ENCODE measurements at places on chromosomes 5 and 9. TPM values are rescaled to one million over a fixed set of nuclear protein-coding genes. Genes with fewer than 3 reads are reported as not detected.

NKD2 gene
- total RNA-seq = 64.4 TPM

ANKRD20A1 gene
- 1.5 TPM for total RNA-seq

GRCh38 chr9:69421908-69422801 is 97.1 kb downstream of the ENTREP1 start:
- H3K4me1 ChIP-seq = no peaks in the 10 kb centered on the region
- H3K4me3 ChIP-seq = no peak overlapping the region
- no peak overlapping the region for H3K27ac ChIP-seq
- no peaks in the 10 kb centered on the region for H3K36me3 ChIP-seq
- no peaks in the 10 kb centered on the region for H3K27me3 ChIP-seq

- H3K4me3 ChIP-seq = no peak overlapping the region
- DNase-seq = no peak
- H3K27ac ChIP-seq = no peak overlapping the region
- H3K27me3 ChIP-seq = no peaks in the 10 kb centered on the region
- H3K36me3 ChIP-seq = no peaks in the 10 kb centered on the region
Measured at GRCh38 chr9:27303219-27303618, 6.3 kb upstream of the EQTN start.

GRCh38 chr9:112861638-112862555 is 28.8 kb downstream of the SLC46A2 start:
- H3K36me3 ChIP-seq = no peaks in the 10 kb centered on the region
- H3K4me3 ChIP-seq = peak overlapping the region; percentile 1
- peak; percentile 72 for DNase-seq

GRCh38 chr5:67381236-67381880 is 184.8 kb upstream of the CD180 start:
- DNase-seq = no peak
- no peaks in the 10 kb centered on the region for H3K36me3 ChIP-seq
- no peaks in the 10 kb centered on the region for H3K4me1 ChIP-seq
- no peak overlapping the region for H3K27ac ChIP-seq
- H3K4me3 ChIP-seq = no peak overlapping the region
- no peaks in the 10 kb centered on the region for H3K27me3 ChIP-seq

DNA sequence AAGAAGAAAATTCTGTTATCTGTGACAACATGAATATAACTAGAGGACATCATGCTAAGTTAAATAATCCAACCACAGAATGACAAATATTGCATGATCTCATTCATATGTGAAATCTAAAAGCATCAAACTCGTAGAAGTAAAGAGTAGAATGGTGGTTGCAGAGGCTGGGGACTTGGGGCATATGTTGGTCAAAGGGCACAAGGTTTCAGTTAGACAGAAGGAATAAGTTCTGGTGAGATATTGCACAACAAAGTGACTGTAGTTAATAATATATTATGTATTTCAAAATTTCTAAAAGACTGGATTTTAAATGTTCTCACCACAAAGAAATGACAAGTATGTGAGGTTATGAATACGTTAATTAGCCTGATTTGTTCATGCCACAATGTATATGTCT is 24.8 kb downstream of the GRIA1 start:
- no peak overlapping the region for H3K27ac ChIP-seq
- no peaks in the 10 kb centered on the region for H3K4me1 ChIP-seq
- no peak overlapping the region for H3K4me3 ChIP-seq
- H3K27me3 ChIP-seq = no peaks in the 10 kb centered on the region
- DNase-seq = no peak

GRCh38 chr5:31916327-31916726 is 257.8 kb downstream of the GOLPH3 start:
- H3K36me3 ChIP-seq = no peaks in the 10 kb centered on the region
- H3K27ac ChIP-seq = no peak overlapping the region
- no peak for DNase-seq
- no peaks in the 10 kb centered on the region for H3K27me3 ChIP-seq
- H3K4me1 ChIP-seq = no peaks in the 10 kb centered on the region

DNA sequence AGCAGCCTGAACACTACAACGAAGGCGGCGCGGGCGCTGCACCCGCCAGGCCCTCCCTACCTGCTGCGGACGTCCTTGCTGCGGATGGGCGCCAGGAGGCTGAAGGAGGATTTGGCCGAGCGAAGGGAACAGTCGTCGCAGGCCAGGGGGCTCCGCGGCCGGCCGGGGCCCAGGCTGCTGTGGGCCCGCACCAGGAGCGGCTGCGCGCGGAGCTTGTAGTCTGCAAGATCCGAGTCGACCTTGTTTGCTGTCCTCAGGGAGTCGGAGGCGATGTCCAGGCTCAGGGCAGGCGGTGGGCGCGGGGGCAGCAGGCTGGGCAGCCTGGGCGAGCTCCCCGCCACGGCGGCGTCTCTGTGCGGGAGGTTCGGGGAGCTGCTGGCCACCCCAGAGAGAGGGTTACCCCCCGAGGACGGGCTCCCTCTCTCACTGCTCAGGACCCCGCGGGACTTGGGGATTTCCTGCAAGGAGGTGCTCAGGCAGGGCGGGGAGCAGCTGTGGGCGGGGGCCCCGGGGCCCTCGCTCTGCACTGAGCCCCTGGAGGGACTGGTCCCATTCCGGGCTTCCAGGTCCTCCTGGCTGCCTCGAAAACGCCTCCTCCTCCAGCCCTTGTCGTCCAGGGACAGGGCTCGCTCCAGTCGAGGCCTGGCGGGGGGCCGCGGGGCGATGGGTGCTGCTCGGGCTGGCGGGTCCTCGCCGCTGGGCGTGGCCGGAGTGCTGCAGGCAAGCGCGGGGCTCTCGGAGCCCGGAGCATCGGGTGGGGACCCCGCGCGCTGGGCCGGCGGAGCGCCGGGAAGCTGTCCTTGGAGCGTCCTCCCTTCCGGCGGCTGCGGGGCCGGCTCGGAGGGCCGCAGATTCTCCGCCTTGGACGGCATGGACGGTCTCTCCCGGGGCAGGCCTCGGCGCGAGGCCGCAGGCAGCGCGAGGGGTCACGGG is 831 bp downstream of the INPP5E start:
- H3K4me3 ChIP-seq = peak overlapping the region; percentile 69
- H3K27ac ChIP-seq = peak overlapping the region; percentile 70
- H3K4me1 ChIP-seq = peaks cover 21% of the 10 kb centered on the region
- peak; percentile 77 for DNase-seq

GRCh38 chr9:125648294-125648693 is 58.7 kb downstream of the MAPKAP1 start:
- H3K4me1 ChIP-seq = peaks cover 22% of the 10 kb centered on the region
- no peak for DNase-seq
- H3K27me3 ChIP-seq = no peaks in the 10 kb centered on the region
- H3K36me3 ChIP-seq = no peaks in the 10 kb centered on the region
- H3K27ac ChIP-seq = no peak overlapping the region
- H3K4me3 ChIP-seq = no peak overlapping the region

DNA sequence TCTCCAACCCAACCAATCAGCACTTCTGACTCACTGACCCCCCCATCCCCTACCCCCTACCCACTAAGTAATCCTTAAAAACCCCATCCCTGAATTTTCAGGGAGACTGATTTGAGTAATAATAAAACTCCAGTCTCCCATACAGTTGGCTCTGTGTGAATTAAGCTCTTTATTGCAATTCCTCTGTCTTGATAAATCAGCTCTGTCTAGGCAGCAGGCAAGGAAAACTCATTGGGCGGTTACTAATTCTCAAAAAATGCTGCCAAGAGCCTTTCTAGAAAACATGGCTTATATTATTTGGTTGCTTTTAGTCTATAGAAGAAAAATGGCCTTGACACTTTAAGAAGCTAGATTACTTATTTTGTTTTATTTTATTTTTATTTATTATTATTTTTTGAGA is 131.7 kb downstream of the SUSD1 start:
- H3K4me3 ChIP-seq = no peak overlapping the region
- no peaks in the 10 kb centered on the region for H3K27me3 ChIP-seq
- no peaks in the 10 kb centered on the region for H3K4me1 ChIP-seq

DNA sequence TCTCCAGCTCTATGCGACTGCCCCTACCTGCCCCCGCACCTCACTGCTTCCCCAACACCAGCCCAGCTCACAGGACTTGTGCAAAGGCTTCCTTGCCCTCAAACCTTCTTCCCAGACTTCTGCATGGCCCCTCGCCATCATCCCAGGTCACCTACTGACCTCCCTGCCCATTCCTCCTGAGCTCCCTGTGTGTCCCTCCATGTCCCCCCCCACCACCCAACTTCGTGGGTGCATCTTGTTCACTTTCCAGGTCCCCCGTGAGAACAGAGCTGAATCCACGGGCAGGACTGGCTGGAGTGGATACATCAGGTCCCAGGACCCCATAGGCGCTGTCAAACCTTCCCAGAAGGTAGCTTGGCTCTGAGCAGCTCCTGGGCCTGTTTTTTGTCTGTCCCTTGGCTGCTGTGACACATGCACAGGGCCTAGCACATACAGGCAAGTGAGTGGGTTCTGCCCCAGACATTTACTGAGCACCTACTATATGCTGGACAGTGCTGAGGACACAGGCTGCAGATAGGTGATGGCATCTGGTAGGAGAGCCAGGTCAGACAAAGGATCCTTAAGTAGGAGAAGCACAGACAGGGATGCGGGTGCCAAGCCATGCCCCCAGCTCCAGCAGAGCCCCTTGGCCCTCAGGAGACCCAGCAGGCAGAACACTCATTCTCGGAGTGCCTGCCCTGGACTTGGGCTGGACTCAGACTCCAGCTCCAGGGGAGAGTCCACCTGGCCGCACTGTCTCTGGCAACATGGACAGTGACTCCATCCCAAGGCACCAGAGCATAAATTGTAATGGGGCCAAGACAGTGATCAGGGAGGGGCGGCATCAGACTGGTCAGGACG is 15.0 kb downstream of the NINJ1 start:
- no peak overlapping the region for H3K4me3 ChIP-seq
- peaks cover 22% of the 10 kb centered on the region for H3K4me1 ChIP-seq
- peak overlapping the region; percentile 36 for H3K27ac ChIP-seq
- H3K36me3 ChIP-seq = peaks cover 12% of the 10 kb centered on the region
- DNase-seq = peak; percentile 47

DNA sequence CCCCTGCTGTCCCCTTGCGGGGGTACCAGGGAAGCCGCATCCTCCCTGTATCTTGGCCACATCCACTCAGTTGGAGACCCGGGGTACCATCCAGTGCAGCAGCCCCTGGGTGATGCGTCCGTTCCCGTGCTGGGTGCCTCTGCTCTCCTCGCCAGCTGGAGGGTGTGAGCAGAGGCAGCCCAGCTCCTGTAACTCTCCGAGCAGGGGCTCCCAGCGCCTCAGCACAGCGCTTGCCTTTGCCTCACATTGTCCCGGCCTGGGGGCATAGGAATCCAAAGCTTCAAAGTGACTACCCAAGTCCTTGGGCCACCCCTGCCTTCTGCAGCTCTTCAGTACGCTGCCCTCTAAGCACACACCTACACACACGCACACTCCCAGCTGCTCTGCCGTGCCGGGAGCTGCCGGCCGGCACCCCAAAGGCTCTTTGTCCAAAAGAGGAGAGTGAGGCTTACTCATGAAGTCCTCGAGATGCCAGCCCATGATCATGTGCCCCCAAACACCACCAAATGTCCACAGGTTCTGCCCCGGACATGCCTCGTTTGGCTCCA is 733 bp downstream of the ANGPTL2 start:
- H3K4me3 ChIP-seq = peak overlapping the region; percentile 62
- H3K27ac ChIP-seq = peak overlapping the region; percentile 84
- peaks cover 17% of the 10 kb centered on the region for H3K4me1 ChIP-seq
- H3K27me3 ChIP-seq = no peaks in the 10 kb centered on the region
- DNase-seq = no peak

- H3K4me3 ChIP-seq = no peak overlapping the region
- H3K27me3 ChIP-seq = no peaks in the 10 kb centered on the region
- no peak for DNase-seq
- no peaks in the 10 kb centered on the region for H3K36me3 ChIP-seq
Measured at GRCh38 chr5:39156082-39156481, 63.3 kb downstream of the FYB1 start.

DNA sequence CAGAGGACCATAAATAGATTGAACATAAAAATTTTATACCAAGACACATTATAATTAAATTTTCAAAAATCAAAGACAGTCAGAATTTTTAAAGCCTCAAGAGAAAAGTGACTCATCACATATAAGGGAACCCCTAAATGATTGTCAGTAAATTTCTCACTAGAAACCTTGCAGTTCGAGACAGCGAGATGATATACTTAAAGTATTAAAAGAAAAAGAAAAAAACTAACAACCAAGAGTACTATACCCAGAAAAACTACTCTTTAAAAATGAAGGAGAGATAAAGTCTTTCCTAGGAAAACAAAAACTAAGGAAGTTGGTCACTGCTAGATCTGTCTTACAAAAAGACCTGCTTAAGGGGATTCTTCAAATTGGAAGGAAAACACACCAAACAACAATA is 251.4 kb upstream of the MSX2 start:
- no peaks in the 10 kb centered on the region for H3K36me3 ChIP-seq
- H3K27me3 ChIP-seq = no peaks in the 10 kb centered on the region
- DNase-seq = no peak
- no peak overlapping the region for H3K4me3 ChIP-seq
- H3K27ac ChIP-seq = no peak overlapping the region

GRCh38 chr5:141822144-141822543 is 56.1 kb downstream of the PCDH1 start:
- H3K36me3 ChIP-seq = no peaks in the 10 kb centered on the region
- H3K4me3 ChIP-seq = no peak overlapping the region
- H3K4me1 ChIP-seq = peaks cover 8% of the 10 kb centered on the region
- DNase-seq = no peak
- H3K27ac ChIP-seq = peak overlapping the region; percentile 70

DNA sequence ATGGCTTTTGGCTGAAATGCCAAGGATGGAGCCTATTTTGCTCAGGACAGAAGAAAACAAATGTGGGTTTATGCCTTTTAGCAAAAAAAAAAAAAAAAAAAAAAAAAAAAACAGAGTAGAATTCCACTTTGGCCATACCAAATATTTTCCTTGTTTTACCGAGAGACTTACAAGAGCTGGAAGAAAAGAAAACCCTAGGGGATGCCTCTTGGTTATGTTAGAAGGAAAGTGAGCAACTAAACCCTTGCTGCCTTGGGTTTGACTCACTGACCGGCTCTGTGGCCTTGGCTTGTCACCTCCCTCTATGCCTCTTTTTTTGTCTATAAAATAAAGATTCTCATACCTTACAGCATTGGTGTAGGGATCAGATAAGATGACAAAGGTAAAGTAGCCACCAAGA is 69.6 kb upstream of the ABCA1 start:
- H3K27me3 ChIP-seq = no peaks in the 10 kb centered on the region
- no peak overlapping the region for H3K27ac ChIP-seq
- H3K36me3 ChIP-seq = no peaks in the 10 kb centered on the region

DNA sequence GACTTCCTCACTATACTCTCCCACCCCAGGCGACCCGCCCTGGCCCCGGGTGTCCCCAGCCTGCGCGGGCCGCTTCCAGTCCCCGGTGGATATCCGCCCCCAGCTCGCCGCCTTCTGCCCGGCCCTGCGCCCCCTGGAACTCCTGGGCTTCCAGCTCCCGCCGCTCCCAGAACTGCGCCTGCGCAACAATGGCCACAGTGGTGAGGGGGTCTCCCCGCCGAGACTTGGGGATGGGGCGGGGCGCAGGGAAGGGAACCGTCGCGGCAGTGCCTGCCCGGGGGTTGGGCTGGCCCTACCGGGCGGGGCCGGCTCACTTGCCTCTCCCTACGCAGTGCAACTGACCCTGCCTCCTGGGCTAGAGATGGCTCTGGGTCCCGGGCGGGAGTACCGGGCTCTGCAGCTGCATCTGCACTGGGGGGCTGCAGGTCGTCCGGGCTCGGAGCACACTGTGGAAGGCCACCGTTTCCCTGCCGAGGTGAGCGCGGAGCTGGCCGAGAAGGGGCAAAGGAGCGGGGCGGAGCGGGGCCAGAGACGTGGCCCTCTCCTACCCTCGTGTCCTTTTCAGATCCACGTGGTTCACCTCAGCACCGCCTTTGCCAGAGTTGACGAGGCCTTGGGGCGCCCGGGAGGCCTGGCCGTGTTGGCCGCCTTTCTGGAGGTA is 2.1 kb downstream of the CA9 start:
- H3K4me1 ChIP-seq = peaks cover 8% of the 10 kb centered on the region
- no peaks in the 10 kb centered on the region for H3K36me3 ChIP-seq
- H3K27me3 ChIP-seq = no peaks in the 10 kb centered on the region
- peak overlapping the region; percentile 60 for H3K4me3 ChIP-seq
- DNase-seq = no peak

Data from upper lobe of right lung (tissue), 1 donor.